ENCODE measurements at places on chromosomes 11 and 22. TPM values are rescaled to one million over a fixed set of nuclear protein-coding genes. Genes with fewer than 3 reads are reported as not detected.

MOGAT2 gene
- not detected for total RNA-seq

GRCh38 chr22:46528121-46528610 lies 9.3 kb downstream of the CELSR1 start:
- DNase-seq, result peak; percentile 53

DNA sequence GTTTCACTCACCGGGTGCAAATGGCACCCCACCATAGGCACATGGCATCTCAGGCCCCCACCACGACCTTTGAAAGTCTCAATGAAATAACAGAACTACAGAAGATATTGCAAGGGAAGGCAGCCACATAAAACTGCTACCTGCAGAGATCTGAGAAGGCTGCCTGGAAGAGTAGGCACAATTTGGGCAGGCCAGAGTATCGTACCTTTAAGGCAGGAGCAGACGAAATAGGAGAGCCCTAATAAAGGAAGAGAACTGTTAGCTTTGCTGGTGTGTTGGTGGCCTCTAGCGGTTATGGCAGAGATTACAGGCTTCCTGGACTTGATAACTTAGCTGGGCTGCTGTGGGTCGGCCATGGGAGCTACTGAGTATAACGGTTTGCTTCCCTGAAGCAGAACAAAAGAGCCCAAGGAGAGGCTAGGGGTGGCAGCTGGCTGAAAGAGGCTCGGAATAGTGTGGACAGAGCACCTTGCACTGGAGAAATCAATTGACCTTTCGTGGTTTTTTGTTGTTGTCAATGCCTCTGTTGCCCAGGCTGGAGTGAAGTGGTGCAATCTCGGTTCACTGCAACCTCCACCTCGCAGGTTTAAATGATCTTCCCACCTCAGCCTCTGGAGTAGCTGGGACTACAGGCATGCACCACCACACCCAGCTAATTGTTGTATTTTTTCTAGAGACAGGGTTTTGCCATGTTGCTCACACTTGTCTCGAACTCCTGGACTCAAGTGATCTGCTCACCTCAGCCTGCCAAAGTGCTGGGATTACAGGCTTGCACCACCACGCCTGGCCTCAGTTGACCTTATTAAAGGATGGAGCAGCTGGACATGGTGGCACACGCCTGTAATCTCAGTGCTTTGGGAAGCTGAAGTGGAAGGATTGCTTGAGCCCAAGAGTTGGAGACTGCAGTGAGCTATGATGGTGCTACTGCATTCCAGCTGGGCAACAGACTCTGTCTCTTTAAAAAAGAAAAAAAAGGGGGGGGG lies 4.8 kb downstream of the SDF2L1 start:
- peak; percentile 92 for DNase-seq

DNA sequence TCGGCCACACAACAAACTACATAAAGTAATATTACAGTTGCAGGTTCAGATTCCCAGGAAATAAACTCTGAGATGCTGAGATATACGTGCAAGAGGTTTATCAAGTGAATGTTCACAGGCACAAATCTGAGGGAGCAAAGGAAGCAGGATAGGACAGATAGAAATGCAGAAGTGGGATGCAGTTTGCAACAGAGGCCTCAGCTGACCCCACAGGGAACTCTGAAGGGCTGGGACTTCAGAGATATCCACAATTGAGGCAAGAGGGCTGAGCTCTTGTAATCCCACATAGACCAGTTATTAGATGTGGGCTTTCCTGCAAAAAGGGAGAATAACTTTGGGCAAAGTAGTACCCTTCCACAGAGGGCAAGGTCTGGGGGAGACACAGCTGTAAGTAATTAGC lies 25.4 kb upstream of the ARHGAP20 start:
- no peak for DNase-seq

TTC36 gene
- not detected for total RNA-seq

IGLL1 gene
- total RNA-seq, result not detected

- no peak for DNase-seq
These were observed 30.9 kb downstream of the CHEK2 start for GRCh38 chr22:28710576-28711191.

SEPTIN3 gene
- total RNA-seq, result 25.6 TPM

A4GALT gene
- total RNA-seq, result 0.16 TPM

DNA sequence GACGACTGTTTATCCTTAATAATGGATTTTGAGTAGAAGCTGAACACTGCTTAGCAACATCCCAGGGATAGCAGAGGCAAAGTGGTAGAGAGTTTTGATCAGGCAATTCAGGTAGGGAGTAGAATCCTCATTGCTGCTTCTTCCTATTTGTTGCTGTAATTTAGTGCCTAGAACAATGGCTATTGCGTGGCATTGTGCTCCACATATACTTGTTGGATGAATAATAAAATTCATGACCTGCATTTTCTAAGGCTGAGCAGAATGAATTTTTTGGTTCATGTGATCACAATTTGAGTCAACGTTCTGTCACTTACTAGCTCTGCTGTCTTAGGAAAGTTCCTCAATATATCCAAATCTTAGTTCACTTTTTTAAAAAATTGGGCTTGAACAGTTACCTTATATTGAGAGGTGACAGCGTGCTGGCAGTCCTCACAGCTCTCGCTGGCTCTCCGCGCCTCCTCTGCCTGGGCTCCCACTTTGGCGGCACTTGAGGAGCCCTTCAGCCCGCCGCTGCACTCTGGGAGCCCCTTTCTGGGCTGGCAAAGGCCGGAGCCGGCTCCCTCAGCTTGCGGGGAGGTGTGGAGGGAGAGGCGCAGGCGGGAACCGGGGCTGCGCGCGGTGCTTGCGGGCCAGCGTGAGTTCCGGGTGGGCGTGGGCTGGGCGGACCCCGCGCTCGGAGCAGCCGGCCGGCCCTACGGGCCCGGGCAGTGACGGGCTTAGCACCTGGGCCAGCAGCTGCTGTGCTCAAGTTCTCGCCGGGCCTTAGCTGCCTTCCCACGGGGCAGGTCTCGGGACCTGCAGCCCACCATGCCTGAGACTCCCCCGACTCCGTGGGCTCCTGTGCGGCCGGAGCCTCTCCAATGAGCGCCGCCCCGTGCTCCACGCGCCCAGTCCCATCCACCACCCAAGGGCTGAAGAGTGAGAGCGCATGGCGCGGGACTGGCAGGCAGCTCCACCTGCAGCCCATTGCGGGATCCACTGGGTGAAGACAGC lies 350.6 kb downstream of the ETS1 start:
- DNase-seq, result no peak

GRCh38 chr22:41532908-41533825 lies 11.1 kb downstream of the POLR3H start:
- peak; percentile 81 for DNase-seq

- DNase-seq, result no peak
These were observed 83.9 kb upstream of the C11orf87 start for GRCh38 chr11:109338131-109338530.

GRCh38 chr11:112293614-112294013 lies 33.0 kb upstream of the PLET1 start:
- DNase-seq, result no peak

RPS6KA4 gene
- total RNA-seq, result 42.0 TPM

OTOG gene
- total RNA-seq, result not detected

RELT gene
- 11.8 TPM for total RNA-seq

DNA sequence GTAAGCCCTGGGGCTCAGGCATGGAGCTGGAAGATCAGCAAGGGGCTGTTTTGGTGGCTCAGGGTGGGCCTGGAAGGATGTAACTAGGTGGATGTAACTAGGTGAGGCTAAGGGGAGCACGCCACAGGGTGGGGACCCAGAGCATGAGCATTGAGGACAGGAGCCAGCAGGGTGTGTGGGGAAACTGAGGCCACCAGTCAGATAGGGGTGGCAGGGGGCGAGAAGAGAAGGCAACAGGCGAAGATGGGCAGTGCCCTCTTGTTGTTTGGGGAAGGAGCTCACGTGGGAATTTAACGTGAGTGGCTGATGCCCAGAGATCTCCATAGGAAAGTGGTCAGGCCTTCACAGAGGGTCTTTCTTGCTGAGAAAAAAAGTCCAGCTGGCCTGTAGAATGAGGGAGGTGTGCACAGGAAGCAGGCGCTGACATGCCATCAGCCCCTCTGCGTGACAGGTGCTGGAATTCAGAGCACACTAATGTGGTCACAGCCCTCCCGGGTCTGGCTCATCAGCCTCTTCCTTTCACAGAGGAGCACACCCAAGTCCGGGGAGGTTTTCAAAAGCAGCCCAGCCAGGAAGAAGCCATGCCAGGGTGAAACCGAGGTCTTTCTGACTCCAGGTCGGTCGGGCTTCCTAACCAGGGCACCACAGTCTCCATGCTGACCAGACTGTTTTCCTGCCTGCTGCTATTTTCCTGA lies 54.6 kb upstream of the PAX6 start:
- DNase-seq, result no peak

CASP1 gene
- 20.7 TPM for total RNA-seq

ZBED4 gene
- total RNA-seq, result 18.9 TPM

APOL2 gene
- 29.8 TPM for total RNA-seq

DNA sequence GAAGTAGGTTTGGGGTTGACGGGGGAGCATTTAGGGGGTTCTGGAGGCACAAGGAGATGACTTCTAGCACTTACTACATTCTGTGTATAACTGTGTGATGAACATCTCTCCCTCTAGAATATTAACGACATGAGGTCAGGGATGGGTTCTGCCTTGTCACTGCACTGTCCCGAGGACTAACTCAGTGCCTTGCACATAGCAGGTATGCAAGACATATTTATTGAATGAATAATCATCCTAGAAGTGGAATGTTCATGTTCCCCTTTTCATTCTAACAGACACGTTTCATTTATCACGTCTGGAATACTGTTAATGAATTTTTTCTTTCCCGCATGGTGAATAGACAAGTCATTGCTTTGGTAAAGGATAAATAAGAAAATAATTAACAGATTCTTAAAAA lies 12.6 kb downstream of the SYT13 start:
- DNase-seq, result no peak

- no peak for DNase-seq
These were observed at the start of gene DEUP1 for GRCh38 chr11:93330446-93330984. Gene DEUP1, plus strand, starts transcription at chr11:93330742. Its CDS starts 1,518 bp downstream, at chr11:93332260.

KRTAP5-1 gene
- not detected for total RNA-seq

MMP8 gene
- 31.6 TPM for total RNA-seq

TTC17 gene
- total RNA-seq, result 80.7 TPM

DNA sequence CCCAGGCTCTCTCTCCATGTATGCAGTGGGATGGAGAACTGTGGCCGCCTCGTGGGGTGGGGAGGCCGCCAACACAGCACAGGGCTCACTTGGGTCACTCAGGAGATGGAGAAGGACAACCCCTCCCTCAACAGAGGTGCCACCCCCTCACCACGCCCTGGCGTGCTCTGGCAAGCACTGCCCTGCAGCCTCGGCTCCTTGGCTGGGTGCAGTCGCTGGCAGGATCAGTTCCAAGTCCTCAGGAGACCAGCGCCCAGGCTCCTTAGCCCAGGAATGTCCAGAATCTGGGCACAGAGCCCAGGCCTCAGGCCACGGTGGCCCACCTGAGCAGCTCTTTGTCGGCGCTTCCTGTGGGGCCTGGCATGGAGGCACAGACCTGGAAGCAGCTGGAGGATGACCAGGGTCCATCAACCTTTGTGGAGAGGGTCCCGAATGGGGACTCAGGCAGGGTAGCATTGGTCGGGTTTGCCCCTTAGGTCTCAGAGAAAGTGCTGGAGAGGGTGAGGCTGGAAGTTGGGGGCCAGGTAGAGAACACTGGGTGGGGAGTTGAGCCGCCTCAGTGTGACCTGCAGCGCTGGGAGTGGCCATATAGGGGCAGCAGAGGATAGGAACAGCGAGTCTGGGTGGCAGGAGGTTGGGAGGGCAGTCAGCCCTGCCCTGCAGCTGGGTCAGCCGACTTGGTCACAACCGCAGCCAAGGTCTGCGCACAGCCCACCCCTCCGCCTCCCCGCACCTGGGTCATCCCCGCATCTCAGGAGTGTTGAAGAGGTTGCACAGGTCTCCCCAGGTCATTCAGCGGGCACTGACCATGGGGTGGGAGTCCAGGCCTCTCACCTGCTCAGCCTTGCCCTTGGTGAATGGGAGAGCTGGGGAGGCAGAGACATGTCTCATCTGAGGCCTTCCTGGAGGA lies 8.2 kb downstream of the SUSD2 start:
- peak; percentile 76 for DNase-seq

RANBP1 gene
- total RNA-seq, result 425 TPM

MYEOV gene
- 0.11 TPM for total RNA-seq

DNA sequence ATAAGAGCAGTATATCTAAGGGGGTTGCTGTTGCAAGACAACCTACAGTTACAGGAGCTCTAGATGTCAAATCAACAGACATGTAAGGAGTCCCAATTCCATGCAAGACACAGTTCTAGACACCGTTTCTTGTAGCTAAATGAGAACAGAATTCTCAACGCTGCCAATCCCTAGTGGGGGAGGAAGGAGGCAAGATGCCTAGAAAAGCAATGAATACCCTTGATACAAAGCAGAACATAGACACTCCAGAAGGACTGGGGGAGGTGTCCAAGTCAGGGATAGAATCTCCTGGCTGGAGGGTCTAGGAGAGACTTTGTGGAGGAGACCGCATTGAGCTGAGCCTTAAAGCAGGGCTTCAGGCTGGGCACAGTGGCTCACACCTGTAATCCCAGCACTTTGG lies 280.2 kb downstream of the BUD13 start:
- DNase-seq, result no peak

ALKBH8 gene
- total RNA-seq, result 5.9 TPM

AQP11 gene
- 0.67 TPM for total RNA-seq

DNA sequence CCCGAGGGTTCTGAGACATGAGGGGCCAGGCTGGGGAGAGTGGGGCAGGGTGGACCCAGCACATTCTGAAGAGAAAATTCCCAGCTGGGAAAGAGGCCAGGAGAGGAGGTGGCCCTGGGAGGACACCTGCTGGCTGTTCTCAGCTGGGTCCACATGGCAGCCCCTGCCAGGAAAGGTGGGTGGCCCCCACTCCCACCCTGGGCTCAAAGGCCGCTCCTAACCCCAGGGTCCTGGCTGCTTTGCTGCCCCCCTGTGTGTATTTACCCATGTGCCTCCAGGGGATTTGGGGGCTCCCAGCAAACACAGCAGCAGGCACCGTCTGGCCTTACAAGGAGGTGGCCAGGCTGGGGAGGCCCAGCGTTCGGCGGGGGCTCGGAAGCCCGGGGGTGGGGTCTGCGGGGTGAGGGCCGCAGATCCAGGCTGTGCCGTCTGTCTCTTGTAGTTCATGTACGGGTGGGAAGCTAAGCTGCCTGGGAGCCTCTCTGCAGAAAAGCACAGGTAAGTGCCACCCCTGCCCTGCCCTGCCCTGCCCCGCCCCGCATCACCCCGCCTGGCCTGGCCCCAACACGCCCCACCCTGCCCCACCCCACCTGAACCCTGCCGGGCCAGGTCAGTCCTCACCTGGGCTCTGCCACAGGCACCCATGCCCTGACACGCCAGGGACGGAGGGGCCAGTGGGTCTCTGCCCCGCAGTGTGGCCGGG lies 10.6 kb downstream of the MUC5B start:
- DNase-seq, result no peak

CYP2R1 gene
- 14.3 TPM for total RNA-seq

DNA sequence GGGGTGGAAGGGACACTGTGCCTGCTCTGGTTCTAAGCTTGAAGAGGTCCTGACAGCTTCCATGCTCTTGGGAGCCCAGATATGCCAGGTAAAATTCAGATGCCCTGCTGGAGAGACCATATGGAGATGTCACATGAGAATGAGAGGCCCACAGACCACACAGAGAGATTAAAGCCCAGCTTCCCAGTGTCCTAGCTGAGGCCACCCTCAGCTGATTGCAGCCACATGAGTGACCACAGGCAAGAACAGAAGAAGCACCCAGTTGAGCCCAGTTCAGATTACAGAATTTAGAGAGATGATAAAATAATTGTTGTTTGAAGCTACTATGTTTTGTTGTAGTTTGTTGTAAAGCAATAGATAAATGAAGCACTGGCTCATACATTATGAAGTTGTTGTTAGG lies 14.4 kb upstream of the PVALB start:
- DNase-seq, result no peak

MMP1 gene
- total RNA-seq, result 4.6 TPM

SAMM50 gene
- 94.8 TPM for total RNA-seq
